Suppressor macrophage (primary cell): ENCODE measurements at places on chromosomes 16 and 17.

GRCh38 chr16:63131503-63131902 is 1095.3 kb upstream of the CDH8 start:
- DNase-seq = no peak

DNA sequence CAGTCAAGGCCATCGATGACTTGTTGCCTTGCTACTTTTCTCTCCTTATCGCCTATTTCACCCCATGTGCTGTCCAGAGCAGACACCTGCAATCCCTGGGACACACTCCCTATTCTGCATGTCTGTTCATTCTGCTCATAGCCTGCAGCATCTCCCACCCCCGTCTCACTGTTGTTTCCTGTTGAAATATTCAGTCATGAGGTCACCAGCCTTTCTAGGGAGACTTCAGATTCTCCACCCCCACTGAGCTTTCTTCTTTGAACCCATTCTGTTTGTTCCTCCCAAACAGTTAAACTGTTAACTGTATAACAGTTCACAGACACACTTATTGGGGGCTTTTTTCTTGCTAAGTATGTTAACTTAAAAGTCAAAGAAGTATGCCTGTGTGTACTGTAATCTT is 94.4 kb downstream of the AATF start:
- peak; percentile 31 for DNase-seq

GRCh38 chr17:17345686-17346427 is 42.7 kb downstream of the NT5M start:
- no peak for DNase-seq

GRCh38 chr17:71970312-71970711 is 150.5 kb upstream of the SOX9 start:
- no peak for DNase-seq

DNA sequence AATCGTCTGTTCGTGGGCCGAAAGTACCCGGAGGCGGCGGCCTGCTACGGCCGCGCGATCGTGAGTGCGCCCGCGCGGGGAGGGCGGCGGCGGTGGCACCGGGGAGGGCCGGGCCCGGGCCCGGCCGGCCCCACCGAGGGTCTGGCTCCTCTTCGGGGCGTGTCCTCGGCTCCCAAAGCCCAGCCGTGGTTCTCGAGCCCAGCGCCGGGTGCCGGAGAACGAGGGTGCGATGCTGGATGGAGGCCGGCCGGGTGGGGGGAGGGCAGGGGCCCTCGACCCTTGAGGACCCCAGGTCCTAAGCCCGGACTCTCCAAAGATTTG is 375 bp downstream of the STUB1 start:
- no peak for DNase-seq

GRCh38 chr17:81102352-81102751 is 63.0 kb upstream of the PVALEF start:
- peak; percentile 33 for DNase-seq
